ENCODE measurements at places on chromosomes 4 and X. TPM values are rescaled to one million over a fixed set of nuclear protein-coding genes. Genes with fewer than 3 reads are reported as not detected.

DNA sequence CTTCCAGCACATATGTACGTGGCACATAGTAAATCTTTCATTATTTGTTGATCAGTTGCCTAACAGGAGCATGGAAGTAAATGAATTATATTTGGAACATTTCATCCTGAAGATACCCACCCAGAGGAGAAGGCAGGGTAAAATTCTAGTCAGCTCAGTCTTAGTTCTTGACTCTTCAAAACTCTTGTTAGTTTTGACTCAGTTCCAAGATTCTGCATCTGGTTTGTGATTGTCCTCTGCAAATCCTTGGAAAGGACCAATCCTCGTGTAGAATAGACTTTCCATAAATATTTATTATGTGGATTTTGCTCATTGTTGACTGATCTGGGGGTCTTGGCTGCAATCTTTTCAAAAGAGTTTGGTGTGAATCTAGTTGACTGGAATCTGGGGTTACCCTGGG lies 257.5 kb upstream of the FAT1 start:
- no peaks in the 10 kb centered on the region for H3K27me3 ChIP-seq

- H3K36me3 ChIP-seq = peaks cover 2% of the 10 kb centered on the region
- no peaks in the 10 kb centered on the region for H3K4me1 ChIP-seq
- no peak overlapping the region for H3K27ac ChIP-seq
- no peaks in the 10 kb centered on the region for H3K27me3 ChIP-seq
Measured at GRCh38 chrX:107420571-107420970, 28.9 kb upstream of the FRMPD3 start.

- H3K4me1 ChIP-seq = no peaks in the 10 kb centered on the region
- no peak for DNase-seq
- H3K27ac ChIP-seq = no peak overlapping the region
- no peak overlapping the region for H3K4me3 ChIP-seq
Measured at GRCh38 chrX:53253293-53254020, 27.9 kb downstream of the IQSEC2 start.

DNA sequence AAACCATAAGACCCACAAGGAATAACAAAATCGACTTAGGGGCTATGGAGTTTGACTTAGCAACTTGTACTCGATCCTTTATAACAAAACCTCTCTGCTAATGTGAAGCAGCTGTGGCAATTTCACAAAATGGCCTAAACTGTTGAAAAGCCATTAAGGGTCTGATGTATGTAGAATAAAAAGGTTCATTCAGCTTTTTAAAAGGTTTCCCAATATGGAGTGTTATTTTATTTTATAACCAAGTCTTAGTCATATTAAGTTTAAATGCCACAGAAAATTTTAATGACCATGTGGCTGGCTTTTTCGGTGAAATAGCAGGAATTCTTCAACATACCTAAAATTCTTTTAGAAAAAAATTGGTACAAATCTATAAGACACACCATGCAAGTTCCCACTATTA lies 291.8 kb upstream of the HAND2 start:
- H3K4me3 ChIP-seq = no peak overlapping the region
- no peaks in the 10 kb centered on the region for H3K36me3 ChIP-seq
- H3K4me1 ChIP-seq = no peaks in the 10 kb centered on the region
- no peaks in the 10 kb centered on the region for H3K27me3 ChIP-seq
- H3K27ac ChIP-seq = no peak overlapping the region

DNA sequence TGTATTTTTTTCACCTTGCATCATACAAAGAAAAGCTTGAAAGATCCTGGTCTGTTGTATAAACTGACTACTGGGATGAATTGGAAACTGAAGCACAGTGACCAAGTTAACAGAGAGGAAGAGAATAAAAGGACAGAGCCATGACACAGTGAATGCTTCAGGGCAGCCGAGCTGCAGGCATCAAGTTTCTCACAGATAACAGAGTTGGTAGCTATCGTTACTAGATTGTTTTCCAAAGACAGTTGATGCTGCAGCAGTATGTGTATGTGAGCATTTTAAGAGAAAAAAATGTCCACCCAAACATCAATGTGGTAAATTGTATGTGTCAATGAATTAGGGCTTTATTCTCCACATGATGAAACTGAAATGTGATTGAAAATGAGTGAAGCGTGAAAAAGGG lies 1032.7 kb downstream of the ADGRL3 start:
- H3K27me3 ChIP-seq = no peaks in the 10 kb centered on the region
- H3K4me1 ChIP-seq = no peaks in the 10 kb centered on the region
- no peaks in the 10 kb centered on the region for H3K36me3 ChIP-seq

- H3K36me3 ChIP-seq = peaks cover 2% of the 10 kb centered on the region
- H3K27ac ChIP-seq = no peak overlapping the region
- no peak overlapping the region for H3K4me3 ChIP-seq
- no peak for DNase-seq
- H3K27me3 ChIP-seq = no peaks in the 10 kb centered on the region
Measured at GRCh38 chrX:152912641-152913040, 14.8 kb downstream of the ZNF185 start.

GRCh38 chrX:20531667-20532066 lies 265.0 kb upstream of the RPS6KA3 start:
- no peak overlapping the region for H3K4me3 ChIP-seq
- no peaks in the 10 kb centered on the region for H3K4me1 ChIP-seq
- no peaks in the 10 kb centered on the region for H3K27me3 ChIP-seq

GRCh38 chr4:3252831-3253641 lies 4.1 kb downstream of the MSANTD1 start:
- no peak overlapping the region for H3K27ac ChIP-seq
- no peaks in the 10 kb centered on the region for H3K4me1 ChIP-seq
- H3K4me3 ChIP-seq = no peak overlapping the region

DNA sequence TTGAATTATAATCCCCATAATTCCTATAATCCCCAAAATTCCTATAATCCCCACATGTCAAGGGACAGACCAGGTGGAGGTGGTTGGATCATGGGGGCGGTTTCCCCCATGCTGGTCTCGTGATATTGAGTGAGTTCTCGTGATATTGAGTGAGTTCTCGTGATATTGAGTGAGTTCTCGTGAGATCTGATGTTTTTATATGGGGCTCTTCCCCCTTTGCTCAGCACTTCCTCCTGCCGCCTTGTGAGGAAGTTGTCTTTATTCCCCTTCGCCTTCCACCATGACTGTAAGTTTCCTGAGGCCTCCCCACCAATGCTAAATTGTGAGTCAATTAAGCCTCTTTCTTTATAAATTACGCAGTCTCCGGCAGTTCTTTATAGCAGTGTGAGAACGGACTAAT lies 36.6 kb upstream of the GPR78 start:
- no peaks in the 10 kb centered on the region for H3K27me3 ChIP-seq
- no peaks in the 10 kb centered on the region for H3K4me1 ChIP-seq
- H3K36me3 ChIP-seq = no peaks in the 10 kb centered on the region
- H3K4me3 ChIP-seq = no peak overlapping the region

DNA sequence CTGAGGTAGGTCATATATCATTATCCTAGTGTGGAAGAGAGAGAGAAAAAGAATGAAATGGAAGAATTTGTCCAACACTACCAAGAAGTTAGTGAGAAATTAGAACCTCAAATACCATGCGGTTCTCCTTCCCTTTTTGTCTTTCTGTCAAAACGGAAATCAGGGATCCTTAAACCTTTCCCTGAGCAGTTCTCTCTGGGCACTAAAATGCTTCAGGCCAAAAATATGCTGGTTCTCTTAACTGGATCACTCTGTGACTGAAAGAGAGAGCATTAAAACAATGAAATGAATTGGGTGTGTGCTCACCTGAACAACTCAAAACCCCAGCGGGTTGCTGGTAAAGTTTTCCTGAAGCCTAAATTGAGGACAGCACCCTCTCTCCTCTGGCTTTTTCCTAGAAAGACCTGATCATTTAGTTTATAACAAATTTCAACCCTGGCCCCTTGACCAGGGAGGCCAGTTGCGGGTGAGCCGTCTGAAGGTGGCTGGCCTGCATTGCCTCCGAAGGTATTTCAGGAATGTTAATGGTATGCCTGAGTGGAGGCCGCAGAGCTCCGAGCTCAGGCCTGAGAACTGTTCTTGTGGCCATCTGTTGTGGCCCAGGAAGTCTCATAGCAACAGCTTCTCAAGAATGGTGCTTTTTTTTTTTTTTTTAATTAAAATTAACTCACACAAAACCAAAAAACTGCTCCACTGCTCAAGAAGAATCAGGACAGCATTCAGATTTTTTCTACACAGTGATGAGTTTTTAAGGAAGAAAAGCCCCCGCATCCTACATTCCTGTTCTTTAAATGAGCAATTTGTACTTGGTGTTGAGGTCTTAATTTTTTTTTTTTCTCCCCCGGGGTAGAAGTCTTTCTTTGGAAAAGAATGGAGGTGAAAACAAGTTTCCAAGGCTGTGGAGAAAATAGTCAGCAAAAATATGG lies 155.1 kb downstream of the SHROOM3 start:
- H3K4me1 ChIP-seq = peaks cover 10% of the 10 kb centered on the region
- DNase-seq = peak; percentile 94
- peak overlapping the region; percentile 12 for H3K4me3 ChIP-seq
- H3K36me3 ChIP-seq = no peaks in the 10 kb centered on the region

- H3K36me3 ChIP-seq = no peaks in the 10 kb centered on the region
- peaks cover 4% of the 10 kb centered on the region for H3K4me1 ChIP-seq
- DNase-seq = no peak
- no peaks in the 10 kb centered on the region for H3K27me3 ChIP-seq
- H3K4me3 ChIP-seq = no peak overlapping the region
Measured at GRCh38 chrX:130714135-130714534, 188.9 kb downstream of the ENOX2 start.

DNA sequence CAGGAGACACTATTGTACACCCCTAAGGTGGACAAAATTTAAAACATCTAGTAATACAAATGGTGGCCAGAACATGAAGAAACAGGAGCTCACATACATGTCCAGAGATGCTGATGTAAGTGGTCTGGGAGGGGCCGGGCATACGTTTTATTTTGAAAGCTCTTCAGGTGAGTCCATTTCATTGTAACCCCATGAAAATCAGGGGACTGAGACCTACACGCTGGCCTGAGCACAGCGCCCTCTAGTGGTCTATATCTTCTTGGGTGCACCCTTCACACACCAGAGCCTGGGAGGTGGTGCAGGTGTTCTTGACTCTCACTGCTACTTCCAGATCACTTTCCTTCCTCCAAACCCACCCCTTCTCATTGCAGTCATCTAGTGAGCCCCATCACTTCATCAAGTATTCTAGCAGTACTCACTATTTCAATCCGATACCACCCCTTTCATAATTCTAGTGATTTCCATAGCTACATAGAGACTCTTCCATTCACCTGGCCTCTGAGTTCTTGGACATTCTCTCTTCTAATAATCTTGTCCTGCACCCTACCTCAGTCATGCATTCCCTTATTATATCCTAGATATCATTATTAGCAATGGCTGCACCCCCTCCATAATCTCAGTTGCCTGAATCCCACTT lies 4.3 kb upstream of the TLR6 start:
- H3K4me3 ChIP-seq = no peak overlapping the region
- no peaks in the 10 kb centered on the region for H3K36me3 ChIP-seq
- no peak overlapping the region for H3K27ac ChIP-seq
- no peaks in the 10 kb centered on the region for H3K4me1 ChIP-seq
- peak; percentile 77 for DNase-seq

- H3K27ac ChIP-seq = no peak overlapping the region
- no peaks in the 10 kb centered on the region for H3K36me3 ChIP-seq
- H3K27me3 ChIP-seq = no peaks in the 10 kb centered on the region
- no peaks in the 10 kb centered on the region for H3K4me1 ChIP-seq
Measured at GRCh38 chrX:69197690-69198089, 32.4 kb upstream of the PJA1 start.

GRCh38 chr4:28378109-28378830 lies 1517.6 kb downstream of the STIM2 start:
- peak; percentile 35 for DNase-seq
- H3K4me1 ChIP-seq = no peaks in the 10 kb centered on the region
- H3K27me3 ChIP-seq = no peaks in the 10 kb centered on the region
- H3K27ac ChIP-seq = no peak overlapping the region
- no peak overlapping the region for H3K4me3 ChIP-seq

GRCh38 chrX:8546715-8547114 lies 82.1 kb downstream of the VCX3B start:
- DNase-seq = no peak
- H3K4me3 ChIP-seq = no peak overlapping the region
- no peaks in the 10 kb centered on the region for H3K4me1 ChIP-seq
- H3K27ac ChIP-seq = no peak overlapping the region
- H3K27me3 ChIP-seq = no peaks in the 10 kb centered on the region
- peaks cover 24% of the 10 kb centered on the region for H3K36me3 ChIP-seq

The LRIT3 gene
- total RNA-seq = 0.09 TPM

The GPAT3 gene
- 1.8 TPM for total RNA-seq

The NPY1R gene
- 24.0 TPM for total RNA-seq

The ITM2A gene
- total RNA-seq = 27.1 TPM

The RHOXF2B gene
- total RNA-seq = not detected

Data from H9 (cell line).